ENCODE measurements at places on chromosomes 3 and 15.

GRCh38 chr3:54033761-54034160 is 88.6 kb upstream of the CACNA2D3 start:
- DNase-seq = no peak

- no peak for DNase-seq
These were observed 211.7 kb downstream of the MBNL1 start for GRCh38 chr3:152480282-152480953.

GRCh38 chr15:31037731-31038477 is 46.5 kb upstream of the MTMR10 start:
- DNase-seq = no peak

DNA sequence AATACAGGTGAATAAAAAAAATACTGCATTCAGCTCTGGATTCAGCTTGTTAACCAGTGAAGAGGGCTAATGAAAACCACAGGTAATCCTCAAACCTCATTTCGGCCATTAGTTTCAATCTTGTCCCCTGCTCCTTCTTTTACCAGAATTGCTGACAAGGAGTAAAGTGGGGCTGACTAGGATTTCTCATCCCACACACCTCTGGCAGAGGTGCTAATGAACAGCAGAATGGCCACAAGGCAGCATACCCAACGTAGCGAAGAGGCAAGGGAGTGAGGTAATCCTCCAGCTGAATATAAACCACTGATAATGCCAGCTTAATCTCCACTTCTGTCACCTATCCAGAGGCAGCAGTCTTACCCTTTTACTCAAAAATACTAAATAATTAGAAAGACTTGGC is 248.8 kb upstream of the CDIN1 start:
- no peak for DNase-seq

GRCh38 chr15:72231066-72231832 is at the start of gene PKM:
TSS of gene PKM (minus strand) at chr15:72231190. CDS start at chr15:72219097, 12,093 bp downstream.
- DNase-seq = peak; percentile 98

DNA sequence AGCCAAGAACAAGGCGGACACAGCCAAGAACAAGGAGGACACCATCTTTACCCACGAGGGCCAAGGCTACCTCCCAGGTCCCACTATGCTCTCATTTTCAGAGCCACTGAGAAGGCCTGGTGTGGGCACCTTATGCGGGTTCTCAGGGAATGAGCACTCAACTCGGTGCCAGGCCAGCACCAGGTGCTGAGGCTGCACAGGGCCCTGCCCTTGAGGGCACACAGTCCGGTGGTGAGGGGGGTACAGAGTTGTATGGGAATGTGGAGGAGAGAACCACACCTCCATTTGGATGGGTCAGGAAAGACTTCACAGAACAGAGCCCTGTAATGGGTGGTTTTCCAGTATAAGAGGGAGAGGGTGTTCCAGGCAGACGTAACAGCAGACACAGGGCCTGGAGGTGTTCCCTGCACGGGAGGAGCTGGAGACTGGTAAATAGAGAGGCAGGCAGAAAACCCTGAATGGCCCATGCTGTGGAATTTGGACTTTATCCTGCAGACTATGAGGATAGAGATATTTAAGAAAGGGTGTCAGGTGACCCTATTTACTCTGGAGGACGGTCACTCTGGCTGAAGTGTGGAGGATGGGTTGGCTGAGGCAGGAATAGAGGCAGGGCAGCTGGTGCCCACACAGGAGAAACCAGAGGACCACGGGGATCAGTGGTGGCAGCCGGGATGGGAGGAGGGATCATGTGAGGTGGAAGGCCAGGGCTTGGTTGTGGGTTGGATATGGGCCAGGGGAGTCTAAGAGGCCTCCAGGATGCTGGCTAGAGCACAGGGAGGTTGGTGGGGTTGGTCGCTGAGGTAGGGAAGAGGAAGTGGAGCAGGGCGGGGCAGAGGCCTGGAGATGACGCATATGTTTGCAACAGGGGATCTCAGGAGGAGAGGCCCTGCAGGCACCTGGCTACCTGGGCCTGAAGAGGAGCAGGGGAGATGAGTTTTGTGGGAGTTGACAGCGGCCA is 34.6 kb downstream of the CRABP1 start:
- DNase-seq = no peak

- DNase-seq = no peak
These were observed 9.1 kb downstream of the CORO2B start for GRCh38 chr15:68587769-68588385.

GRCh38 chr3:51718547-51719409 is 11.9 kb downstream of the GRM2 start:
- peak; percentile 75 for DNase-seq

DNA sequence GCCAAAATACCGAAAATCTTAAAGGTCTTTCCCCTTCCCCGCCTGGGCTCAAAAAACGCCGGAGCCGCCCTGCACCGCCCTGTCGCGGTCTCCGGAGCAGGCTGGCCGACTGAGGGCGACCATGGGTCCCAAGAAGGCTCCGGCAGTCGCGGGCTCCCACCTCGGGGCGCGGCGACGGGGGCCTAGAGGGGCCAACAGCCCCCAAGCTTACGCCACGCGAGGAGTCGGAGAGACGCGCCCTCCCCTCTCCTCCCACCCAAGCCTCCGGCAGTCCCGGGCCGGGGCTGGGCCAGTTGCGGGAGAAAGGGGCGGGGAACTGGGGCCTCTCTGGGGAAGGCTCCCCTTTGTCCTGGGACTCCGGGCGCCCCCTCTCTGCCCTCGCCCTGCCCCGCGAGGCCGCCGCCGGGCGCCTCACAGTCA is 69.2 kb downstream of the GOLGA8B start:
- DNase-seq = no peak

DNA sequence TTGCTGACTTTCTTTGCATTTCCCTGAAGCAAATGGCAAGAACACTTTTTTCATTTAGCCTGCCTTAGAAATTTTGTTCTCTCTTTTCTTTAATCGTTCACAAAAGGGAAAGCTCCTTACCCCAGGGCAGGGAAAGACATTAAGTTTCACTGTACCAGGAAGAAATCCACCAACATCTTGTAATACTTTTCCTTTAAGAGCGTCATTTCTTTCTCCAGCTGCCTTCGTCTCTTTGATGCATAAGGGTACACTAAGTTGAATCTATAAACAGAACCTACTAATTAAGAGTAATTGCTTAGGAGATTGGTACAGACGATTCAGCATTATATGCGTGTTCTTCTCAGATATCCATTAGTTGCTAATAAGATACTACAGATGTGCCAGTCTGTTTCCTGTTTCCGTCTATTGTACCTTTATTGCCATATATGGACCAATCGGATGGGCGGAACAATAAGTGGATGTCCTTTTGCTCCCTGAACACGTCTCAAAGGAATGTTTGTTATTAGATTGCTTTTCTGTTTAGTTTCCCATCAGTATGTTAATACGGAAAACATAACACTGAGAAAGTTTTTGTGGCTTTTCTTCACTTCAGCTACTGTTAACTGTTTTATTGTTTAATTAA is 276.7 kb upstream of the RARB start:
- DNase-seq = no peak

- DNase-seq = no peak
These were observed 10.5 kb downstream of the SLC24A5 start for GRCh38 chr15:48131324-48131723.

- no peak for DNase-seq
These were observed 19.6 kb upstream of the TASOR start for GRCh38 chr3:56702490-56703315.

DNA sequence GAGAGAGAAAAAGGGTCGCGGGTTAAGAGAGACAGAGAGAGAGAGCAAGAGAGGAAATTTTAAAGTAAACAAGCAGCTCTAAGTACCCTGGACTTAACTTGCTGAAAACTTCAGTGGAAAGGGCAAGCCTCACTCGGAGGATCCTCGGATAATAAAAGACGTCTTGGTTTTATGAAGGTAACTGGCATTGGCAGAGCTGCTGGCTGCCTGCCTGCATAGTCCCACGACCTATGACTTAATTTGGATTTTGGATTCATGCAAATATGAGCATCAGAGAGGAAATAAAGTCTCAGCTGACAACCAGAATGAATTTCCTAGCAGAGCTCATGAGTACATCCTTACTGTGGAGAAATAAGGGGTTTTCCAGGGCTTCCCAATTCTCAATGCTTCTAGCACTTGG is 95.1 kb upstream of the PDZRN3 start:
- DNase-seq = no peak

DNA sequence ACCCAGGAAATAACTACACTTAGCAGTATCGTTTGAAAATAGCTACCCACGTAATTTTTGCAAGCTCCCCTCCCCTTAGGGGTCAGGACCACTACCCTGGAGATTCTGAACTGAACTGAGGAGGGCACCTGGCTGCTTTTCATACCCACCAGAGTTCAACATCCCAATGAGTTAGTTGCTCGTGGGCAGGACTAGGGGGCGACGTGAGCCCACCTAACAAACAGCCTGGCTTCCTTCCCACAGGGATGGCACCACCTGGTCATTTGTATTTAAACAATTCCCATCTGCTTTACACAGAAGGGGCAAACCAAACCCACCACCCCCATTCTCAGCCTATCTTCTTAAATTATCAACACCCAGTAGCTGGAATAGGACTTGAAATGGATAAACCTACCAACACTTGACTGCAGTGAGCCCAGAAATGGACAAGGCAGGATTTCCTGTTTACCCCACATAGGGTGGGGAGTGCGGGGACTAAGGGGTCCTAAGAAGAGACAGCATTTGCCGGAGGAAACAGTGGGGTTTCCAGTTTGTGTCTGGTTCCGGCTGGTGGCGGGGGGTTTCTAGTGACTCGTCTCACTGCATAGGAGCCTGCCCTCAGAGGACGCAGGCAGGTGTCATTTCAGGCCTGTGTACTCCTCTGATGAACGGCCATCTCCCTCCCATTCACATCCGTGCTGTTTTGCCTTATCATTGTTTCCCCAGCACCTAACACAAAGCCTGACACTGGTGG is 11.6 kb upstream of the VGLL4 start:
- no peak for DNase-seq

GRCh38 chr3:169389925-169390253 is 273.6 kb downstream of the MECOM start:
- DNase-seq = no peak

DNA sequence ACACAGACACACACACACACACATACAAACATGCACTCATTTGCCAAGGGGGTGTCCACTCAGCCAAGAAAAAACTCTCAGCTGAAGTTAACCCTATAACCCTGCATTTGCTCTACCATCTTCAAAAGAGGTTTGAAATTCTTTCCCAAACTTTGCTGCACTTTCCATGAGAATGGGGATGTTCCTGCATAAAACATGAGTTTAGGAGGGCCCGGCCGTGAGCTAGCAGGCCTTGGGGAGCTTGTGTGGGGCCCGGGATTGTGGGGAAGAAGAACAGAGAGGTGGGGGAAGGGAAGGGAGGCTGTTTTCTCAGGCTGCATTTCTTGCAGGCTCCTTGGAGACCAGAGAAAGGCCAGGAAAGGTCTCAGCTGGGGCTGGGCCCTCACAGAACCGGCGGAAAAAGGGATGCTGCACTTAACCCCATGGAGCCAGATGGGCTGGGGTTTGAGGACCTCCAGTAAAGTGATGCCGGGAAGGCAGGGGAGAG is 40.8 kb downstream of the SEMA5B start:
- DNase-seq = no peak

- no peak for DNase-seq
These were observed 174.2 kb upstream of the STT3B start for GRCh38 chr3:31358473-31359070.

- no peak for DNase-seq
These were observed 235.7 kb upstream of the THBS1 start for GRCh38 chr15:39345176-39345575.

DNA sequence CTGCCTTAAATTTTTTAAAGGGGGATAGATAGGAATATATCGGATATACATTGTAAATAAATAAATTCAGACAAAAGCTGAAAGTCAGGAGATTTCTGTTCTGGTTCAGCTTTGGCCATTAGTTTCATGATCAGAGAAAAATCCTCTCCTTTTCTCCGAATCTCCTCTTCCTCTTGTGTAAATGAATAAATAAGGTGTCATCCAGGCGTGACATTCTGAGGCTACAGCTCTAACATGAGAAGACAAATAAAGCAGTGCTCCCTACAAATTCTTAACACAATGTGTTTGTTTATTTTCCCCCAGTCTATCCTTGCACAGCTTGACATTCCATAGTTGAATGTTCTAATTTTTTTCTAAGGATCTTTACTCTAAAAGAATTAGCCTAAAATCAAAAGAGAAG is 9.4 kb upstream of the MB21D2 start:
- no peak for DNase-seq

- DNase-seq = no peak
These were observed 72.4 kb downstream of the RHCG start for GRCh38 chr15:89423981-89424380.

- no peak for DNase-seq
These were observed 7.0 kb downstream of the SUCLG2 start for GRCh38 chr3:67647390-67647878.

DNA sequence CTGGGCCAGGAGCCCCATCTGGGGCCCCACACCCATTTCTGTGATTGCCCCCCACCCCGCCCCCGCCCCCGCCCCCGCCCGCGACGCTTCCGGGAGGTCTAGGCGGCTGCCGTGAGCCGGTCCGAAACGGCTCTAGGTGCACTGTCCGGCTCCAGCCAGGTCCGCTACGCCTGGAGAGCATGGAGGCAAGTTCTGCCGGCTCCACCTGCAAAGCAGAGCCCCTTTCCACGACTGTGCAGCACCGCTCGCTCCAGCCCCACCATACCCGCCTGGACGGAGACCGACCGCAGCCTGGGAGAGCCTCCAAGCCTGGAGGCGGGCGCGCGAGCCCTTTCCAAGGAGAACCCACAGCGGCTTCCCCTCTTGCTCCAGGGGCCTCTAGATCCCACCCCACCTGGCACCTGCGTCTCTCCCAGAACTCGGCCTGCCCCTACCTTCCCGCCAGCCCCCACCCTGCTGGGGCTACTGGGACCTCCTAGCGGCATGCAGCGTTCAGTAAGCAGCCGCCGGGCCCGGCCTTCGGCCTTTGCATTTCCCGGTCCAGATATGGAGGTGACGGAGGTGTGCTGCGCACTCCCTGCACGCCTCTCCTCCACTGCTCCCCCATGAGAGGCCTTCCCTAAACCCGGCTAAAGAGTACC is 66.2 kb downstream of the KLF13 start:
- DNase-seq = no peak

DNA sequence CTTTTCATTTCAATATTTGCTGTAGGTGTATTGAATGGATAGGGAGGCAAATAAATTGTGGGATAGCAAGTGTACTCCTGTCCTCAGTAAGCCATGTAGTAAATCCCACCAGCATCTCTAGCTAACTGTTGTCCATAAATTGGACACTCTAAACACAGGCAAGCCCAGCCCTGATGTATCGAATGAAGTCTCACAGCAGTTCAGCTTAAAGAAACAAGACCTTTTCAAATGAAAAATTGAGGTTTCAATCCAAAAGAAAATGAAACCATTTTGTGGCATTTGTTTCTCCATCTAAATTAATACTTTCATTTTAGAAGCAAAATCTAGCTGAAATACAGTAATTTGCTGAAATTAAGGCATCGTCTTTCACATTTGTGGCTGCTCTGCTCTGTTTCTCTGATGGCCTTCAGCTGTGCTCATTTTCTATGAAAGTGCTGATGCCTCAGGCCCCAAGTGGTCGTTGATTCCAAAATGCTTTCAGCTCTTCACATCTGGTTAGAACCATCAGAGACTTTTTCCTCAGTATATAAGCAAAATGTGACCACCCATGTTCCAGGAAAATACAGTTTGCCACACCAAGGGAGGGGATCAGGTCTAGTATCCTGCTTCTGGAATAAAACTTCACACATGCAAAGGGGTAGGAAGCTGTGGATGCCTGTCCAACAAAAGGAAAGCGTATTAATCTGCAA is 245.0 kb downstream of the ZMAT3 start:
- DNase-seq = no peak
